ENCODE measurements at places on chromosomes 2 and 18.
A peak's percentile ranks its signal among the peaks of the same experiment; 100 is the strongest.

GRCh38 chr2:20737505-20737904 is 70.6 kb downstream of the GDF7 start:
- DNase-seq: no peak

- DNase-seq: no peak
These were observed 25.2 kb upstream of the ITGA6 start for GRCh38 chr2:172402198-172402597.

GRCh38 chr2:231134910-231135655 is 10.2 kb upstream of the HTR2B start:
- DNase-seq: no peak

DNA sequence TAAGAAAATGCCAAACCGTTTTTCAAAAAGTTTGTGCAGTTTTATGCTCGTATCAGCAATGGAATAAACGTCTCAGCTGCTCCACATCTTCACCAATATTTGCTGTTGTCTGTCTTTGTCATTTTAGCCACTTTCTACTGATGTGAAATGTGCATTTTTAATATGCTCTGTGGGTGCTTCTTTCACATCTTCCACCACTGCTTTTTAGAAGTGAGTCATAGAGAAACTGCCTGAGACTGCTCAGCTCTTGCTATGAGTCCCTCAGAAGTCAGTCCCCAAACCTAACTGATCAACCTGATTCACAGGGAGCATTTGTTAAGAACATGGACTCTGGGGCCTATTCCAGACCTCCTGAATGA is 41.0 kb upstream of the EPC2 start:
- DNase-seq: no peak

DNA sequence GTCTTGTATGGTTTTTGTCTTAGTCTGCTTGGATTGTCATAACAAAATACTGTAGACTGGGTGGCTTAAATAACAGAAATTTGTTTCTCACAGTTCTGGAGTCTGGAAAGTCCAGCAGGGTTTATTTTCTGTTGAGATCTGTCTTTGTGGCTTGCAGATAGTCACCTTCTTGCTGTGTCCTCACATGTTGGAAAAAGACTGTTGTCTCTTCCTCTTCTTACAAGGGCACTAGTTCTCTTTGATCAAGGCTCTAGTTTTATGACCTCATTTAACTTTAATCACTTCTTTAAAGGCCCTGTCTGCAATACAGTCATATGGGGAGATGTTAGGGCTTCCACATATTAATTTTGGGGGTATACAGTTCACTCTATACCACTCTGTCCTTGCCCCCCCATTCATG is 56.5 kb downstream of the NBEAL1 start:
- no peak for DNase-seq

DNA sequence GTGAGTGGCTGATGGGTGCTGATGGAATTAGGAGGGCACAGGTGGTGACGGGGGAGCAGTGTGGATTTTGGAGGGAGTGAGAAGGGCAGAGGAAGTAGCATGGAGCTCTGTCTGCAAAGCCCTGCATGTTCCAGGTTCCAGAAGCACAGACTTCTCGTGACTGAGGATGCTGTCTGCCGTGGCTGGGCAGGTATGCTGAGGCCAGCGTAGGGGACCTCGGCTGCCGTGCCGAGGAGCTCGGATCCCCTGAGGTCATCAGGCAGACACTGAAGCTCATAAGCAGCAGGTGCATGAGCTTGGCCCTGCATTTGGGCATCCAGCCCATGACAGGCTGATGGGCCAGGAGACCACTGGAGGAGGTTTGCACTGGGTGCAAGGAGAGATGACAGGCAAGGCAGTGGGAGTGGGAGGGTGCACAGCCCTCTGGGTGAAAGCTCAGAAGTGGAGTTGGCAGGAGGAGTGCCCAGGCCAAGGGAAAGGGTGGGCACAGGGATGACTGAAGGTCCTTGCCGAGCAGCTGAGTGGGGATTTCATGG is 215.3 kb downstream of the SH3RF3 start:
- DNase-seq: no peak

- DNase-seq: no peak
These were observed 323.9 kb downstream of the SMAD2 start for GRCh38 chr18:47606526-47606925.

GRCh38 chr18:56702946-56703345 is 51.8 kb downstream of the WDR7 start:
- DNase-seq: peak; percentile 15

DNA sequence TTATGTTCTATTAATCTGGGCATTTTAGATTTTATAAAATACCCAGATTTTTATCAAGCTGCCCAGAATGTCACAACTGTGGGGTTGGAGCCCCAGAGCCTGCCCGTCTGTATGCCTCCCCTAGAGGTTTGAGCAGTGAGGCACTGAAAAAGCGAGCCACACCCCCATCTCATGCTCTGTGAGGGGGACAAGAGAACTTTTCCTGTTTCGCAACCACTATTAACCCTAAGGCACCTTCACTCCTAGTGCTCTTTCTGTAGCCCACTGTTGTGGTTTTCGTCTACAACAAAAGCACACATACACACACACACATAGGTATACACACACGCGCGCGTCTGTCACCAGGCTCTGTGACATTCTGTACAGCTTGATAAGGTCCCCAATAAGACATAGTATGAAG is 38.0 kb downstream of the DCDC2C start:
- DNase-seq: no peak

- no peak for DNase-seq
These were observed 87.8 kb downstream of the ACOXL start for GRCh38 chr2:110820128-110820527.

DNA sequence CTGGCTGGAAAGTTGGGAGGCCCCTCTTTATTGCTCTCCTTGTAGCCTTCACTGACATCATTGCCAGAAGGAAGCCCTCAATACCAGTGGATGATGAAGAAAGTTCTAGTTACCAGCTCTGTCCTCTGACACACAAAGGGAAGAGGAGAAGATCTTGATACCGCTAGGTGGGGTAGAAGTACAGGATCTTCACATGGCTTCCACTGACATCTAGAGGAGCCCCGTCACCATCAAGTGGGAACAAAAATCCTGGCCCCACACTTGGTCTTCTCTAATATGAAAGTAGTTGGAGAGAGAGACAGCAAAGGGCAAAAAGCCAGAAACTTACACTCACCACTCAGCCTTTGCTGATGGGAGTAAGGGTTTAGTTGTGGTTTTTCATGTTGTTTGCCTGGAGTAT is 12.4 kb downstream of the XIRP2 start:
- no peak for DNase-seq

GRCh38 chr2:16404146-16404545 is 261.5 kb downstream of the CYRIA start:
- DNase-seq: no peak

DNA sequence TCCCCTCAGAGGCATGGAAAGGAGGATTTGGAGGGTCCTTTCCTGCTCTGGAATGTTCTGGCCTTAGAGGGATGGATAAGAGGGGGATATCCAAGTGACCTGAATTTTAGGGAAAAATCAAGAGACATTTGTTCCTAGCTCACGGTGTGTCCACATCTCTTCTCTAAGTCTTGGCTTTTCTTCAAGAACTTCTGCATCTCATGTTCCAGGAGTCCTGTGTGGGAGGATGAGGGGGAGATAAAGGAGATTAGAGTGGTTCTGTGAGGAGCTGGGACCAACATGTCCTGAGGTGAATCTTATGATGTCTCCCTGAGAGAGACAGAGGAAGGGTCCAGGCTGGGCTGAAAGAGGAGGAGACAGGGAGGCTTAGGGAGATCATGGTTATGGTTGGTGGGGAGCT is 11.7 kb downstream of the EMX1 start:
- no peak for DNase-seq

DNA sequence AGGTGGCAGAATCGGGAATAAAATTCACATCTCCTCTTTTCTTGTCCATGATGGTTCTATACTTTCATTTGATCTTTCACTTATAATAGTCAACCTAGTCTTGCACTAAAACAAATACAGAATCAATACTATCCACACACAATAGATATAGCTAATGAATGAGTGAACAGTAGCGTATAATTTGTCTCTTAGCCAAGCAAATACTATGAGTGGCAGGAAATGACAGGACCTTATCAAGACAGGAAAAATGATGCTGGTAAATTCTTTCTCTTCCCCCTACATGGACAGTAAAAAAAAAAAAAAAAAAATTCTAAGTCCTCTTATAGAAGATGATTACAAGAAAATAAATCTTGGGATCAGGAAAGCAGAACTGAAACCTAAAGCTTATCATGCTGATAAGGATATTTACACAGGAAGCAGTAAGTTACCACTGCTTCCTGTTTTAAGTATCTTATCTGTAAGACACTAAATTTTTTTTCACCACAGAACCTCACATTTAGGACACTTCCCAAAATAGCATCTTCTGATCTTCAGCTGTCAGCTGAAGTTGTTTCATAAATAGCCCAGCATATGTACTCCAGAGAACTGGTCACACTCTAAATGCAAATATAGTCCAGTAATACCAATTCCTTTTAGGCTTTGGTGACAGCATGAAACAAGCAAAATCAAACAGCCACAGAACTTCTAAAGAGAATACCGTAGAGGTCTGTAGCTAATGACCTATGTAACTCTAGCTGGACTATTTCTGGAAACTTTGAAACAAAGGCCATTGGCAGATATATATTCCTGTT is 27.0 kb downstream of the IRS1 start:
- peak; percentile 39 for DNase-seq

- no peak for DNase-seq
These were observed 11.4 kb downstream of the ASIC4 start for GRCh38 chr2:219525533-219526232.

GRCh38 chr2:235495373-235496238 is 1.8 kb downstream of the AGAP1 start:
- no peak for DNase-seq

- no peak for DNase-seq
These were observed 90.2 kb downstream of the DGKD start for GRCh38 chr2:233444501-233444900.

Measured in central memory CD4-positive, alpha-beta T cell (primary cell).